ENCODE measurements at places on chromosomes 11 and 22. TPM values are rescaled to one million over a fixed set of nuclear protein-coding genes. Genes with fewer than 3 reads are reported as not detected.

RIMBP3C gene
- total RNA-seq: 0.46 TPM

CDHR5 gene
- not detected for total RNA-seq

E2F8 gene
- 16.0 TPM for total RNA-seq

LARGE1 gene
- total RNA-seq: 2.0 TPM
